CD4-positive, alpha-beta memory T cell (primary cell): ENCODE measurements at places on chromosomes 7 and 10.

- no peak for DNase-seq
These were observed 791.4 kb downstream of the PCDH15 start for GRCh38 chr10:54009672-54010071.

GRCh38 chr7:138982204-138982623, 1.0 kb upstream of the KIAA1549 start:
- DNase-seq = no peak

- no peak for DNase-seq
These were observed 83.7 kb downstream of the KIAA1217 start for GRCh38 chr10:24292304-24293293.

DNA sequence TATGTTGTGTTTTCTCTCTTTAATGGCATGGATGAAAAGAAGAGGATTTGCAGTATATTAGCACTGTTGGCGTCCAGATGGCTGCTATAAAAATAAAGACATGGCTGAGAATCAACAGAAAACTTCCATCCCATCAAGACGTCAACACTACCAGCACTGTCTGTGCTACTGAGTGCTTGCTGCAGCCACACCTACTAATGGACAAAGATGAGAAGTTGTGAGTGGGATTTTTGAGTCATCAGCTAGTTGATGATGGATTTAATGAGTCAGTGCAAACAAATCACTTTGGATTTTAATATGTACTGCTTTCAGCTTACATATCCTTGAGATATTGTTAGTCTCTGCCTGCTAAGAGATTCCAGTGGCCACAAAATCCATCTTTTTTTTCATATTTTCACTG, 631.0 kb upstream of the ANKRD30A start:
- DNase-seq = no peak

DNA sequence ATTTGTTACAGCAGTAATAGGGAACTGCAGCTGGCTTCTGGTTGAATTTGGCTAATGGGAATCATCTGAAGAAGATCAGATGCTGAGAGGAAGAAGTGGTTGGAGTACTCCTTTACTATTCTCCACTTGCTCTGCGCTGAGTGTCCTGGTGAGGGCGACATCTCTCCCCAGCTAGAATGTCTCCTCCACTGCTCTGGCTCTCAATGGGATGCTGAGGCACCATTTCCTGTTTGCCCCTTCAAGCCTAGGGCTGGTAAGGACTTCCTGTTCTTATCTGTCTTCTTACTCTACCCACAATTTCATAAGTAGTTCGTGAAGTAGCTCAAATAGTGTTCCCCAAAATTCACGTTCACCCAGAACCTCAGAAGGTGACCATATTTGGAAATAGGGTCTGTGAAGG, 43.2 kb upstream of the TES start:
- DNase-seq = no peak

- DNase-seq = no peak
These were observed 155.0 kb upstream of the RHOBTB1 start for GRCh38 chr10:61098966-61099365.

DNA sequence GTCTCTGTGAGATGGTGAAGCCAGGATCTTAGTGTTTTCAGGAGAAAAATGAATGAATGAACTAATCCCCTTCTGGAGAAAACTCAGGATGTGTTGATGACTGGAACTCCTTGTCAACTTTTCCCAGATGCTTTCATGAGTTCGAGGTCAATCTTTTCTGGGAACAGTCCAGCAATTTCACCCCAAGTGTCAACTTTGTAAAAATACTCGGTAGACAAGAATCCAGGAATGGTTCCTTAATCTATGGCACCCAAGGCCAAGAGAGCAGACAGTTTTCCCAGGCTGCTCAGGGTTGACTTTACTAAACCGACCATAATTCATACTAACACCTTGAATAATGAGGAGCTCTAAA, 31.1 kb upstream of the LYZL1 start:
- DNase-seq = no peak

DNA sequence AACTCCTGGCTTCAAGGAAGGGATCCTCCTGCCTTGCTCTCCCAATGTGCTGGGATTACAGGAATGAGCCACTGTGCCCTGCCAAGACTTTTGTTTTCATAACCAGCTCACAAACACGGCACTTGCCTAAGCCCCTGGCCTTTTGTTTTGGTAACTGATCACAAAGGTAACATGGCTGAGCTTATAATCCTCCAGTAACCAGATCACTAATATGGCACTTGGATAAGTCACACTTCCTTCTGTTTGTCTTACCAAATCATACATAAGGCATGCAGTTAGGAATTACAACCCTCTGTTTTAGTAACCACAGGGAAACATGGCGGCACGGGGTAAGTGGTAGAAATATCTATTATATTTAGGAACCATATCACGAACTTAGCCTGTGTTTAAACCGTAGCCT, 577.1 kb downstream of the CALN1 start:
- DNase-seq = no peak

GRCh38 chr10:103712146-103712545, 143.2 kb downstream of the SH3PXD2A start:
- no peak for DNase-seq

- DNase-seq = no peak
These were observed 240.7 kb downstream of the COBL start for GRCh38 chr7:51075681-51076580.

DNA sequence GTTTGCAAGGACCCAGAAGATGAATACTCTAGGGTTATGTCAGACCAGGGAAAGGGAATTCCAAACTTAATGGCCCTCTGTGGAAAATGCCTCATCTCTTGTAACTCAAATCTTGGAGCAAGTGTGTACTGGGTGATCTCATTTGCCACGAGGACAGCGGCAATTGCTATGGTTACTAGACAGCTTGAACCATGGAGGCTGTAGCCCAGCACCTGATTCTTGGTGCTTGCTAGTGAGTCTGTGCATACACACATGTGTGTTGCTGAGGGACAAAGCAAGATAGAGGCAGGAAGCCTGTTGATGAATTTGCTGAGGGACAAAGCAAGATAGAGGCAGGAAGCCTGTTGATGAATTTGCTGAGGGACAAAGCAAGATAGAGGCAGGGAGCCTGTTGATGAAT, 58.6 kb upstream of the FEZF1 start:
- DNase-seq = no peak

DNA sequence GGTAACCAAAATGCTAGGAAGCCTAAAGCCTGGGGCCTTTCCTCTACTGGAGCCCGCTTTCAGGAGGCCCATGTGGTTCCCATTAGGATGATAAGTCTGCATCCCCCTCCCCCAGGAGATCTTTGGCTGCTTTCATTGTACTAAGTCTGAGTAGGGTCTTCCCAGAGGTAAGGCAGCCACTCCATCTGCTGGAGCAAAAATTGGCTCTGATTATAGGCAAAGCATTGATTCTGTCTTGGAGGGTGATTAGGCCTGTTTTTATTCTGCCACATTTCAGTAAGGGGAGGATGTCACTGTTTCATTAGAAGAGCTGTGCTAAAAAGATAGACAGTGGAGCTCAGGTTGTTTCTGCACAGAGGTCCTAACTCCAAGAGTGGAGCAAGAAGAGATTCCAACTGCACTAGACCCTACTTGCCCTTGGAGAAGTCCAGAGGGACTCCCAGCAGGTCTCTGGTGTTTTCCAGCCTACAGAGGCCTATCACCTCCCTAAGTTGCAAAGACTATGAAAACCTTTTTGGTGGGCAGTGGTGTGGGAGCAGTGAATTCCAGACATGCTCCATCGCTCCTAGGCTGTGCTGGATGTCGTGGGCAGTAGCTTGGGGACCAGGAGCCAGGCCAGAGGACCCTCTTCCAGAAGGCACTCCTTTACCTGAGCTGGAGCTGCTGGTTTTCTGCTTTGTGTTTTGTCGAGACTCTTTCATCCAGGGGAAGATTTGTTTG, 7.1 kb upstream of the HOXA2 start:
- no peak for DNase-seq

DNA sequence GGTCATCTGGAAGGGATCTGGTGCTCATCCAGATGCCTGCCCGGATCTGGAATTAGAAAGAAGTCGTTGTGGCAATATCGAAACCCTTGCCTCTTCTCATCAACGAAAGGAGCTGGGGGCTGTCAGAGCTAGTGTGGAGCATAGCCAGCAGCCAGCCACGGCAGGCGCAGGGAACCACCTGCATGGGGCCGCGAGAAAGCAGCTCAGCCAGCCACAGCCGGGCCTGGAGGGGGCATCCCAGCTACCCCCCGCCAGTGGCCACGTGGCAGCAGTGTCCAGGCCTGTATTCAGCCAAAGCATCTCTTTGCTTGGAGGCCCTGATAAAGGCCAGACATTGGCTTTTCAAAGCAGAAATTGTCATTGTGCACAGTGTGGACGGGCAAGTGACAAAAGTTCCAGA, 19.1 kb downstream of the GPR26 start:
- no peak for DNase-seq

- DNase-seq = no peak
These were observed 34.1 kb downstream of the SEM1 start for GRCh38 chr7:96675548-96675947.

GRCh38 chr7:15831606-15832005, 145.1 kb upstream of the MEOX2 start:
- DNase-seq = no peak

DNA sequence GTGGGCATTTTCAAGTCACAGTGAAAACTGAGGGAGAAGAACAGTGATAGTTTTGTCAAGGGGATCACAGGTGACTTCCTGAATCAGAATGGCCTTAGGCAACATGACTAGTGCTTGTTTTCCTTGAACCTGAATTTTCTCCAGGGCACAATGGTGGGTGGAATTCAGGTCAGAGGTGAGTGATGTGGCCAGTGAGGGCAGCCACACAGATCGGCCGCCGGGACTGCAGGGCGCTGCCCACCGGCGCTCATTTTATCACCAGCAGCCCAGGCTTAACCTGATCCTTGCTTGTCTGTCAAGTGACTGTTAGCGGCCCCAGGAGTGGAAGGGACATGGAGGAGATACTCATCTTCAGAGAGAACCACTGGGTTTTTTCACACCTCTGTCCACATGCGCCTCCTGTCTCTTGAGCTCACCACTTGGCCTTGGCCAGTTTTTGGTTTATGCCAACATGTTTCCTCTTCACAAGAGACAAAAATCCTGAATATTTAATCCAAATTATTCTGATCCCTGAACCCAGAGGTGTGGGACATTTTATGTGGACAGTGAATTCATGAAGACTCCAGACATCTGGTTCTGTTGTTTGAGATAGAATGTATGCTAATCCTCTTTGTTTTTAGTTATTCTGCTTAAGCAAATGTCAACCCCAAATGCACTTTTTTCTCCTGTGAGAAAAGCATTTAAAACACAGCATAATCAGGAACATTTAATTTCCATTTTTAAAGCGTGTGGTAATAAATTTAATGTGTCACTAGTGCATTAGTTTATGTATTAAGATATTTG, 108.7 kb downstream of the DOCK1 start:
- no peak for DNase-seq

DNA sequence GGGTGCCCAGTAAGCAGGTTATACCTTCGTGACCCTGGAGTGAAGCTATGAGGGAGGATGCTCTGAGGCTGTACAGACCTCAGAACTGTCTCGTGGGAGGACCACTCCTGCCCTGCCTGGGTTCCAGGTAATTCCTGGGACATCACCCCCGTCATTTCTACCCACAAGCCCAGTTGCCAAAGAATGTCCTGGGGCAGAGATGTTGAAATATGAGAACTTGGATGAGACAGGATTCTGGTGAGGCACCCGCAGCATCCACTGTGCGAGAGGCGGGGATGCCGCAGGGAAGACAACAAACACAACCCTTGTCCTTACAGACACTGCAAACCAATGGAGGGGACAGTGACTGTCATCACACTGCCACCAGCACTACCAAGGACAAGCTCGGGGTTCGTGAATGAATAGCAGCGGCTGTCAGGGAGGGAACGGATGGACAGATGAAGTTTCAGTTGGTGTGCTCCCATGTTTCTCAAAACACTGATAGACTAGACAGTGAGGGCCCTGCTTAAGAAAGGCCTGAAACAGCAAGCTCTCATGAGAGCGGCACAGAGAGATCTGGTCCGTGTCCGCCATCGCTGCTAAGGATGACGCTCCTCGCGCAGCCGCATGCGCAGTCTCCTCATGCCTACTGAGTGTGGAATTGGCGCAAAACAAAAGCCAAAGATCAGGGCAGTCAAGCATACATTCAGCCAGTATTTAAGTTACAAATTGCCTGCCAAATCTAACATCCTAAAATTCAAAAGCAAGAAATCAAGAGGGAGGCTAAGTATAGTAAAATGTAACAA, 82.0 kb upstream of the RHEB start:
- DNase-seq = no peak

DNA sequence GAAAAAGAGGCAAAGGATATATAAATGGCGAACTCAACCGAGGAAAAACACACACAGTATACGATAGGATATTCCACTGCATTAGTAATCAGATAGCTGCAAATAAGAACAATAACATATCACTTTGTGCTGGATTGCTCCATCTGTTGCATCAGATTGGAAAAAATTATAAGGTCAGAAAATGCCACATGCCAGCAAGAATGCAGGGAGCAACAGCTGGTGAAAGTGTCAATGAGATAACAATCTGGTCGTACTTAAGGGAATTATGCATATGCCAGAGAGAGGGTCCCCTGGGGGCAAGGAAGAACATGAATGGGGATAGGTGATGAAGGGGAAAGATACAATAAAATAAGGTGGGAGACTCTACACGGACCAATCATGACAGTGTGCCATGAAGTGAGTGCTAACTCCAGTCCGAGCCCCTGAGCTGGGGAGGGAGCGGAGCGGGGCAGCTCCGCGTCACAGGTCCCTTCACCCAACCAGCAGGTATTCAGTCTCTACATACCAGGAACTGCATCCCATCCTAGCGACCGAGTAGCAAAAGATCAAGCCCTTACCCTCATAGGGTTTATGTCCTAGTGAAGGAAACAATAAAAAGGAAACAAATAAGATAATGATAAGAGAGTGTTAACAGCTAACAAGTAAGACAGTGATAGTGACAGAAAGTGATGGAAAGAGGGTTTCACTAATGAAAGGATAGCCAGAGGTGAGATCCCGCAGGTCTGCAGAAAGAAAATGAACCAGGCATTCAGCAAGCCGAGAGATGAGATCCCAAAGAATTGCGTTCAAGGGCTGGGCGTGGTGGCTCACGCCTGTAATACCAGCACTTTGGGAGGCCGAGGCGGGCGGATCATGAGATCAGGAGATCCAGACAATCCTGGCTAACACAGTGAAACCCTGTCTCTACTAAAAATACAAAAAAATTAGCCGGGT, 9.4 kb downstream of the MPP7 start:
- DNase-seq = no peak

GRCh38 chr10:131760416-131761166, 140.2 kb upstream of the PPP2R2D start:
- DNase-seq = no peak

GRCh38 chr10:129111922-129112321, 355.1 kb upstream of the MGMT start:
- DNase-seq = no peak

DNA sequence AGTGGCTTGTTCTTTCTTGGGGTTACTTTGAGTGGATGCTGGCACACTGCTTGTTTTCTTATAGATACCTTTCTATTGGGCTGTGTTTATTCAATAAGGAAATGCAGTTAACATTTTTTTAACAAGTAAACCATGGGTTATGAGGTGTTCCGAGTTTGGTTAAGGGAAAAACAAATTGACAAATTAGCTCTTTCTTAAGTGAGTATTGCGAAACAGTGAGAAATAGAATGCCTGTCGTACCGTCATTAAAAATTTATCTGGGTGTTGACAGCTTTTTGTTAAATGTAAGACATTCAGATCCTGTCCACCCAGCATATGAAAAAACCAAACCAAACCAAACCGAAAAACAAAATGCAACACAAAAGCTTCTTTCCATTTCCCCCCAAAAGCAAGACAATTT, 6.2 kb downstream of the CUX1 start:
- DNase-seq = no peak
